Panc1 (cell line): ENCODE measurements at places on chromosomes 11 and 22. TPM values are rescaled to one million over a fixed set of nuclear protein-coding genes. Genes with fewer than 3 reads are reported as not detected.

MAPK8IP1 gene
- total RNA-seq, result 12.7 TPM

SELENOH gene
- 112 TPM for total RNA-seq

GLYAT gene
- total RNA-seq, result not detected

KLHL35 gene
- total RNA-seq, result 10.9 TPM

GRCh38 chr11:123588117-123588863, 66.1 kb downstream of the SCN3B start:
- DNase-seq, result no peak

GRCh38 chr11:84249344-84250135, 963.4 kb upstream of the CCDC90B start:
- no peak for DNase-seq

GRCh38 chr11:67033661-67034166, 10.8 kb downstream of the SYT12 start:
- no peak for DNase-seq

GRCh38 chr22:19882446-19883381, 28.0 kb upstream of the GNB1L start:
- no peak for DNase-seq

- no peak for DNase-seq
Observed at GRCh38 chr11:43626798-43627197, 53.7 kb upstream of the HSD17B12 start.

- no peak for DNase-seq
Observed at GRCh38 chr11:47192111-47192510, 5.9 kb upstream of the PACSIN3 start.

DNA sequence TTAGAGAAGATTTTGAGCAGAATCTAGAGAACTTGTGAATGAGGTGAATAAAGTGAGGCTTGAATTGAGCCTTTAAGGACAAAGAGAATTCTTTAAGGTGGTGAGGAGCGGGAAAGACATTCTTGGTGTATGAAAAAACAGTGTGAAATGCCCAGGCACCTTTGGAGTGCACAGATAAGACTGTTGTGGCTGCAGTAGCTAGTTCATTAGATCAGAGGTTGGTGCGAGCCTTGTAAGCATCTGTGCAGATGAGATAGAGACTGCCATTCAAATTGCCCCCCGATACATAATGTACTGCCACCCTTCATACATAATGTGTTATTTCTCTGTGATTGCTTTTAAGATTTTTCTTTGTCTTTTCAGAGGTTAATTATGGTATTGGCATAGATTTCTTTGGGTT, 31.3 kb downstream of the ATXN10 start:
- DNase-seq, result no peak

DNA sequence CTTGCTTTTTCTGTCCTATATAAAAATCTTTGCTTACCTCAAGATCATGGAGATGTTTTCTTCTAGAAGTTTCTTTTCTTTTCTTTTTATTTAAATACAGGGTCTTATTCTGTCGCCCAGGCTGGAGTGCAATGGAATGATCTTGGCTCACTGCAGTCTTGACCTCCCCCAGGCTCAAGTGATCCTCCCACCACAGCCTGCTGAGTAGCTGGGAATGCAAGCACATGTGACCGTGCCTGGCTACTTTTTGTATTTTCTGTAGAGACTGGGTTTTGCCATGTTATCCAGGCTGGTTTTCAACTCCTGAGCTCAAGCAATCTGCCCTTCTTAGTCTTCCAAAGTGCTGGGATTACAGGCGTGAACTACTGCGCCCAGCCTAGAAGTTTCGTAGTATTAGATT, 45.3 kb downstream of the USP35 start:
- no peak for DNase-seq

DNA sequence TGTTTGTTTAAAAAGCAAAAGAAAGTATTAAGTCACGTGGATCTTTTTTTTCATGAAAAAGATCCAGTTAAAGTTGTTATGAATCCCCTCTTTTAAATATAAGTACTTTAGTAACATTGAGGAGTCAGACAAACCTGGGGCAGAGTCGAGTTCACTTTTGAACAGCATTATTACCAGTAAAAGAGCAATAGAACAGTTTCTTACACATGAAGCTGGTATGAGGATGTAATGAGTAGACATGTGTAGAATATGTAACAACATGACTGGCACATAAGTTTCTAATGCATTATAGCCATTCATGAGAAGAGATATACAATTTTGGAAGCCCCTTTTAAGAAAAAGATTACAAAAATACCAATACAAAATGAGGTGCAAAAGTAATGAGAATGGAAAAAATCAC, 7.6 kb upstream of the MUC15 start:
- DNase-seq, result no peak
